Left renal cortex interstitium (tissue), 4 donors: ENCODE measurements at places on chromosomes 5 and 9. TPM values are rescaled to one million over a fixed set of nuclear protein-coding genes. Genes with fewer than 3 reads are reported as not detected.
A peak's percentile ranks its signal among the peaks of the same experiment; 100 is the strongest.

DNA sequence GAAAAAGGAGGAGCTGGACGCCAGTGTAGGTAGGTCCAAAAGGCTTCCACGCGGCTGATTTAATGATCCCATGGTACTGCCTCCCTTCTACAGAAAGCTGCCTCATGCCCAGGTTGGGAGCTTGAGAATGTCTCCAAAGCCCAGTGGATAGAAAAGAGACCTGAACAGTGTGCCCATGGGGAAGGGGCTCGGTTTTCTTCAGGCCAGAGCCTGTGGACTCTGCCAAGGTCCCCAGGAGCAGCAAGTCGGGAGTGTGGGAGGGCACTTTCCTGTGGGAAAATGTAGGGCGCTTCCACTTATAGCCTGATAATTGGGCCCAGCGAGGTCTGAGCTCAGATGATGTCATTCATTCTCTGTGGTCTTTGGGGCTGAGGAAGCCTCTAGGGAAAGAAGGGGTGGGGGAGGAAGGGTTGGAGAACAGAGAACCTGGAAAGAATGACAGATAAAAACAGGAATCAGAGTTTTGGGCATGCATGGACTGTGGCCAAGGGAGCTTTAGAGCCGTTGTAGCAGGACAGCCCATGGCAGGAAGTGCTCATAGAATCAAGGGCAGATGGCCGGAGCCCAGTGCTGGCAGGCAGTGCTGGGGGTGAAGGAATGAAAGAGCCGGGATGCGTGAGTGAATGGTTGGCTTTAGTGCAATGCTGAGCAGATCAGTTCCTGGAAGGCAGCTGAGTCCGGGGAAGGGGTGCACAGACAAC is 42.5 kb upstream of the SH3PXD2B start:
- DNase-seq, result no peak

GRCh38 chr5:60672693-60673264 is 27.2 kb downstream of the DEPDC1B start:
- DNase-seq, result no peak

DNA sequence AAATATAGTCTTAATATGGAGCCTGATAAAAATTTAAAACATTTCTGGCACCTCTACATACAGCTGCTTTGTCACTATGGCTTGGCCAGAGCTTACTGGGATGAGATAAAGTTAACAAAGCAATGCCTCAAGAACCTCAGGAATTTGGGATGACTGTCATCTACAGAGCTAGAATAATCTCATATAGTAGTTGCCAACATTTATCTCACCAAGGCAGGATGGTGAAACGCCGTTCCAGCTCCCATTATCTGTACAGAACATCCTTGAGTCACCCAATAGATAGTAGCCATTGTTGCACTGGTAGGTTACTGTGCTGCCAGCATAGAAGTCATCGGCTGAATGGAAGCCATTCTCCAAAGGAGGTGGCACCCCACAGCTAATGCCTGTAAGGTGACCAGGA is 94.6 kb upstream of the TXNDC8 start:
- no peak for DNase-seq

- DNase-seq, result peak; percentile 29
Observed at GRCh38 chr5:7494481-7495130, 98.7 kb downstream of the ADCY2 start.

GRCh38 chr5:18745042-18745987 is 1111.1 kb downstream of the TAF11L14 start:
- no peak for DNase-seq

The MSANTD3 gene
- 23.0 TPM for polyA plus RNA-seq

- DNase-seq, result no peak
Observed at GRCh38 chr9:123416176-123416575, 60.2 kb downstream of the CRB2 start.

DNA sequence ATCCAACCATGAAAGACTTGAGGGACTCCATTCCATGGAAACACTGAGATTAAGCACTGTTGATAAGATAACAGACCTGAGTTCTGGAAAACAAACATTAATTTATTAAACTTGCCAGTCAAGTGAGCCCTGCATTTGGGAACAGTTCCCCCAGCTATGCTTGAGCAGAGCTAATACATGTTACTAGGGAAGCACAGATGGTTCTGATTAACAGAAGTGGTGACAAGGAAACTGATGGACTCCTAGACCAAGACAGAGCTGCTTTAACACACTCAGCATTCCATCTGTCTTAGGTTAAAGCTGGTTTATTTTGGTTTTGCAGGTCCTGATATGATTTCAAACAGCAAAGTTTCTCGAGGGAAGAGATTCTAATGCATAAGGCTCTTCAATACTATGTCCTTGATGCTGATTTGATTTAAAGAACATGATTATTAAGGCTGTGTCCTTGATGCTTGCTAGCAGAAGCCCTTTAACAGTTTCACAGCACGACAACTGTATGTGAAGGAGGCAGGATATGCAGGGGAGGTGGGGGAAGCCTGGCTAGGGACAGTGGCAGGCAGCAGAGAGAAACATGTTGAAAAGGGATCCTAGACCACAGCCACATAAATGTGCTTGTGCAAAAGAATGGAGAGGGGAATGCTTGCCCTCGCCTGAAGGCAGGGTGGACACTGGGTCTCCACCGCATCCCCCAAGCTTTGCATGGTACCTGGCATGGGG is 66.2 kb downstream of the ACTBL2 start:
- DNase-seq, result peak; percentile 47

DNA sequence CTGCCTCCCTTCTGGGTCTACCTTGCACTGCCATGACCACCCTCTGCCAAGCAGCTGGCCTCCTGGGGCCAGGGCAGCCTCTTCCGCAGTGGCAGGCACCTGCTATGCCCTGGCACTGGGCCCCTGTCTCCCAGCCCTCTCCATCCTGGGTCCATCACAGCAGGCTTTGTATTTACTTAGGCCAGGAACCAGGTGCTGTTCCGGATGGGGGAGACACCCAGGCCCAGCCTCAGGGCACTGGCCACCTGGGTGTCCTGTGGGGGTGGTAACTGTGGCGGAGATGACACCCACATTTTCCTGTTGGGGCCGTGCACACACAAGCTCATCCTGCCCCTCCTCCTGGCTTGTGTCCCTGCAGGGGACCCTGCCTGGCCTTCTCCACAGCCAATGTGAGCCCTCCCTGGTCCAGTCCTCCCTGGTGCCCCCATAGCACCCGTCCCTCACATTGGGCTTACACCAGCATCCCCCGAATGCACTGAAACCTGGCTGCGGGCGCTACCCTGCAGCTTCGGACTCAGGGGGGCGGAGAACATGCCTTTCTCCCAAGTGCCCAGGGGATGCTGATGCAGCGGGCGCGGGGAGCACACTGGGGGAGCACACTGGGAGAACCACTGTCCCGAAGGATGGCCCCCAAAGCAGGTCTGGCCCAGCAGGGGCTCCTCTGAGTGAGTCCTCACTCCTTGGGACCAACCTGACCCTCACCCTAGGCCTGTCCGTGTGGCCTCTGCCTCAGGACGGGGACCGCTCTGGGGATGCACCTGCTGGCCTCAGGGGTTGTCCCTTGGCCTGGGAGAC is 17.9 kb downstream of the FAM163B start:
- no peak for DNase-seq

DNA sequence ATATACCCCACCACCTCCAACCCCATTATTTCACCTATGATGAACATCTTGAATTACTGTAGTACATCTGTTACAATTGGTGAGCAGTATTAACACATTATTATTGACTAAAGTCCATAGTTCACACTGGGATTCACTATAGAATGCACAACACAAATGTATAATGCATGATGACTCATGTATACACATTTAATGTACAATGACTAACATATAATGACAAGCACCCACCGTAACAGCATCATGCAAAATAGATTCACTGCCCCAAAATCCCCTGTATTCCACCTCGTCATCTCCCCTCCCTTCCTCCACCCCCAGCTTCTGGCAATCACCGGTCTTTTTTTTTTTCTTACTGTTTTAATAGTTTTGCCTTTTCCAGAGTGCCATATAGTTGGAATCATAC is 47.1 kb upstream of the NEK6 start:
- no peak for DNase-seq

The ABITRAM gene
- 28.0 TPM for polyA plus RNA-seq
